ENCODE measurements at places on chromosomes 7 and 10.

DNA sequence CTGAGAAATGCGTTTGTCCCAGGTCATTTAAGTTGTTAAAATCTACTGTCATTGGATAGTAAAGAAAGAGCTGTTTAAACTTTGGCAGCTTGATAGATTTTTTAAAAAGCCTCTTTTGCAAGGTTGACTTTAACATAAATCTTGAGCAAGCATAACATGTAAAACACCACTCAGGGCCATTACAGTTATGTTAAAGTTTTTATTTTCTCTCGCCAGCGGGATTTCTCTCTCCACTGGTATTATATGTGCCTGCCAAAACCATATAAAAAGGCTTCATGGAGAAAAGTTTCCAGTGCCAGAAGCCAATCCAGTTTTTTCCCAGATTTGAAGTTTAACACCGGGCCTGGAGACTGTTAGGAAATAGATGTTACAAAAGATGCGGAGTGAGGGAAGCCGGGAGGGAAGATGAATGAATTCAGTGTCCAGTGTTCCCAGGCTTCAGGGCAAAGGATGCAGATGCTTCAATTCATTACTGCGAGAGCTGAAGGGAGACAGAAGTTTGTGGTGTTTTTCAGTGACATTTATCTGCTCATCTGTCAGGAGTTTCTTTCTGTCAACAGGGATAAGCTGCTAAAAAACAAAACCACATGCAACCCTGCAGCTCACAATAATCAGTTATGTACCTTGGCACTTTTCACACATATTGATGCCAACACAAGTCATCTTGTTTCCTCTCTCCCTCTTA lies 155.5 kb downstream of the SPAG6 start:
- no peak for DNase-seq

- DNase-seq = no peak
Measured at GRCh38 chr10:99466632-99467223, 36.3 kb upstream of the GOT1 start.

DNA sequence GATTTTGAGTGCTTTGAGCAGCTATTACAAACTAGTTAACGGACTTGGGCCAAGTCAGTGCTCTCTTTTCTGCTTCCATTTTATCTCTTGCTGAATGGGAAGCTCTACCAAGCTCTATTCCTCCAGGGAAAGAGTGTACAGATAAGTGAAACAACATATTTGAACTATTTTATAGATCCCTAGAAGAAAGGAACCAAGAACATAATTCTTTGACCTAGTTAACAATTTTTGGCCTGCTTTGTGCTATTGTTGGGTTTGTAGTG lies 244.8 kb downstream of the PRKG1 start:
- DNase-seq = no peak

- DNase-seq = no peak
Measured at GRCh38 chr7:93964813-93965212, 39.3 kb downstream of the BET1 start.

DNA sequence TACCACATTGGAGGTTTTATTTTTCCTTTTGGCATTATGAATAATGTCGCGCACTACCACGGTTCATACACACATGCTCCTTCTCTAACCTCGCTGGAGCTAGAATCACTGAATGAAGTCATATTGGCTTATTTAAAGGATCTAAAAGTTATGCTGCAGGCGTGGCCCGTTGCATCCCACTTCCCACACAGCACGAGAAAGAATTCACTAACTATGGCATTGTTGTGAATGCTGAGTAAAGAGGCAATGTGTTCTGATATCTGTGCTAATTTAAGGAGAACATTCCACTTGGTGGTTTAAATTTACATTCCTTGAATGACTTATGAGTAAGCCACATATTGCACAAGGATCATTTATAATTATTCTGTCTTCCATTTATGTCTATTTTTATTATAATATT lies 20.7 kb downstream of the TCERG1L start:
- DNase-seq = no peak

DNA sequence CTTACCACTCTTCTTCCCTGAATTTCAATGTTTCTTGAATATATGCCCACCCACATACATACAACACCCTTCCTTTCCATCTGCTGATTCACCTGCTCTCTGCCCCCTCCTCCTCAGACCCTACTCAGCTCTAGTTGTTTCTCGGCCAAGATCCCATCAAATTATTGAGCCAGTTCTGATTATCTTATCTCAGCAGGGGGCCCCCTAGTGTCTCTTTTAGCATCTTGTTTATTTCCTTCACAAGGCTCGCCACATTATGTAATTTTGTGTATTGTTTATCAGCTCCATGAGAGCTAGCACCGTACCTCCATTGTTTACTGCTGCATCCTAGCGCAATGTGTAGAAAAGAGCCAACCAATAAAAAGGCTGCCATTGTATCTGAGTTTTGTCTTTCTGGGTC lies 71.9 kb downstream of the FAM13C start:
- DNase-seq = no peak

- no peak for DNase-seq
Measured at GRCh38 chr7:33721895-33722294, 183.4 kb upstream of the BMPER start.

DNA sequence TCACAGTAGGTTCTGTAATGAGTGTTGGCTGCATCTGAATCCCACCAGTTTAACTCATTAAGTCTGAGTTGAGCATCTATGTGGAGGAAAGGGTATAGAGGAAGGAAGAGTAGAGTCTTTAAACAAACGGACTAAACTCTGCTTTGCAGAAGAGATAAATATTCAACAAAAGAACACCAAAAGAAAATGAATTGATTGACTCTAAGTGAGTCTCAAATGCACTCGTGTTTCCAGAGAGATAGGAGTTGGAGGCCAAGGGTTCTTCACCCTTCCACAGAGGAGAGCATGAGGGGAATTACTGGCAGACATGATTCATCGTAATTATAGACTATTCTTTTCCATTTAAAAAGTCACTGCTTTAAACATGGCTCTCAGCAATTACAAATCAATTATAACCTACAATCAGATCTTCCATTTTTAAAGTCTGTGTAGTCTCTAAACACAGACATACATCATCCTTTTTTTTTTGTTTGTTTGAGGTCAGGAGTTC lies 56.3 kb downstream of the PLPP4 start:
- DNase-seq = no peak

DNA sequence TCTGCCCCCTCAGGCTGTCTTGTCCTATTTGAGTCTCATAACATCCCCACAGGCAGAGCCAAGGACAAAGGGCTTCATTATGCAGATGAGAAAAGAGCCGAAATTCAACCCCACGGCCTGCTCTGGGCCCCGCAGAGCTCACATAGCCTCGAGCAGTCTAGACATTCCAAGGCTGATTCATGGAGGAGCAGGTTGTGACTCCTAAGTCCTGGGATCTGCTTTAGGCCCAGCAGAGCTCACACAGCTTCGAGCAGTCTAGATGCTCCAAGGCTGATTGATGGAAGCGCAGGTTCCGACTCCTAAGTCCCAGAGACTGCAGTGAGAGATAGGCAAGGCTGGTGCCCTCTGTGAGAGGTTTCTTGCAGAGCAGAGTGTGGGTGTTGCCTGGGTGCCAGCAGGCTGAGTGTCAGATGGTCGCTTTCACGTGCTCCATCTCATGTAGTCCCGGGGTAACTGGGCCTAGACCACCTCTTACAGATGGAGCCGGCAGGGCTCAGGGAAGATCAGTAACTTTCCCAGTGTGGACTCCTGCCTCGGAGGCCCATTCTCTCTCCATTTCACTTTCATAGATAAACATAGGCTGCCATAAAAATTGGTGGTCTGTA lies 436.1 kb upstream of the FOXK1 start:
- no peak for DNase-seq

GRCh38 chr10:111551001-111551400 lies 474.2 kb downstream of the ADRA2A start:
- no peak for DNase-seq

- no peak for DNase-seq
Measured at GRCh38 chr10:79038841-79039201, 29.9 kb upstream of the ZMIZ1 start.

DNA sequence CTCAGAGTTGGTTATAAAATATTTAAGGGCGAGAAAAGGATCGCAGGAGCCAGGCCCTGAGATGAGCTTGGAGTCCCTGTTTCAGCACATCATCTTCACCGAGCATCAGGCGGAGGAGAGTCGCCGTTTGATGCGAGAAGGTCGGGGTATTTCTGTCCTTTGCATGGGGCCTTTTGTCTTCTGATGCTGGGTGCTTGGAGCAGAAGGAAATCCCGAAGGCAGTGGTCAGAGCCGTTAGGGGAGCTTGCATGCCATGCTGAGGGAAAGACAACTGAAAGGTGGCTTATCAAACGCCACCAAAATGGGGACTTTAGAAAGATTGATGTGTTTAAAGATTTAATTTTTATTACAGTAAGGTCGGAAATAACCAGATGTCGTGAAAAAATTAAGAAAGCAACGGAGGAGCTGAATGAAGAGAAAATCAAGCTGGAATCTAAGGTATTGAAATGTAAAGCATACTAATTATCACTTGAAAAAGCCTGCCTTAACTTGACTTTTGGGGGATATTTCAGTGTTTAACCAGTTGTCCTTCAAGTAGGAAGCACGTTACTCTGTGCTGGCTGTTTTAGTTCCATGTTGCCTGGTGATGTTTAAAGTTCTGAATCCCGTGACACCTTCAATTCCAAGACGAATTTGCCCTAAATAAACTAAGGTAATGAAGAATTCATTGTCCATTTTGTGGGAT lies 845 bp downstream of the CCDC172 start:
- no peak for DNase-seq

DNA sequence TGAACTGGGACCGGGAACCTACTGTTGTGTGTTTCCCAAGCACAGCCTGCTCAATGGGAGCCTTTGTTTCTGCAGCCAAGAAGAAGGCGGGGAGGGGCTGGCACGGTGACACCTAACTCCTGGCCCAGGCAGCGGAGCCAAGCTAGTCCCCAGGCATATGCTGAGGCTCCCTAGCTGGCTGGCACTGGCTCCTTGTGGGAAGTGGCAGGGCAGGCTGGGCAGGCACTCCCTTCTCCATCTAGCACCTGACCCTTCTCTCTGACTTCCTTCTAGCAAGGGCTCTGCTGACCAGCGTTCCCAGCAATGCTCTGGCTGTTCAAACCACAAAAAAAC lies 325.0 kb downstream of the PLXNA4 start:
- no peak for DNase-seq

DNA sequence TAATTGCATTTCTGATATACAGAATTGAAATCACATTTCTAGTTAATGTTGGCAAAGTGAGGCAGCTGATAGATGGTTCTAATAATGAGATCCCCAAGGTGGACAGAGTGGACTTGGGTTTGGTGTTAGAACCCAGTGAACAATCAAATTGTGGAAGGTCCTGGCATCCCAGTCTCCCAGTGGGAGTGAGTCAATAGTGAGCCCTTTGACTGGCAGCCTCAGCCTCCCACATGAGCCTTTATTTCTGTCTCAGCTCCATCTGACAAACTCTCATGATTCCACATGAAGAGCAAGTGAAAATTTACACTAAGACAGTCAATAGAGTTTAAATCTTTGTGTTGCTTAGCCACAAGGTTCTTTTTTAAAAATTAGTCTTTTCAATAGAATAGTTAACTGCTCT lies 56.7 kb upstream of the MYO3A start:
- DNase-seq = no peak

GRCh38 chr10:129241461-129241860 lies 225.6 kb upstream of the MGMT start:
- DNase-seq = no peak

DNA sequence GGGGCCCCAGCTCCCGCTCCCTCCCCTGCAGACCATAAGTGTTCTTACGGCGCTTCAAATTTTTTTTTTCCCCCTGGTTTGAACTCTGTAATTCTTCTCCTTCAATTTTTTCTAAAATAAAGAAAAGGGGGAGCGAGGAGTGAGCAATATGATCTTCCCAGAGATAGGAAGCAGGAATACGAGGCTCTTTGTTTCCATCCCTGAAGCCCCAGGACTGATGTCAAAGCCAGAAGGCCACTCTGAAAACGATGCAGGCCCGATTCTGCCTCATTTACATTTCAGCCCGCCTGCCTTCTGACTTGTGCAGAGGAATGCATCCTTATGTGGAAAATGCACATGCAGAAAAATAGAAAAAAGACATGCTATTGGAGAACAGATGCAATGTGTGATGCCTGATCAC lies 401.5 kb upstream of the MKI67 start:
- DNase-seq = no peak

GRCh38 chr7:105257338-105257737 lies 131.4 kb downstream of the SRPK2 start:
- DNase-seq = no peak

GRCh38 chr10:101139421-101139911 lies 8.4 kb downstream of the TLX1 start:
- no peak for DNase-seq

- DNase-seq = no peak
Measured at GRCh38 chr10:59741583-59741982, 11.7 kb downstream of the MRLN start.

DNA sequence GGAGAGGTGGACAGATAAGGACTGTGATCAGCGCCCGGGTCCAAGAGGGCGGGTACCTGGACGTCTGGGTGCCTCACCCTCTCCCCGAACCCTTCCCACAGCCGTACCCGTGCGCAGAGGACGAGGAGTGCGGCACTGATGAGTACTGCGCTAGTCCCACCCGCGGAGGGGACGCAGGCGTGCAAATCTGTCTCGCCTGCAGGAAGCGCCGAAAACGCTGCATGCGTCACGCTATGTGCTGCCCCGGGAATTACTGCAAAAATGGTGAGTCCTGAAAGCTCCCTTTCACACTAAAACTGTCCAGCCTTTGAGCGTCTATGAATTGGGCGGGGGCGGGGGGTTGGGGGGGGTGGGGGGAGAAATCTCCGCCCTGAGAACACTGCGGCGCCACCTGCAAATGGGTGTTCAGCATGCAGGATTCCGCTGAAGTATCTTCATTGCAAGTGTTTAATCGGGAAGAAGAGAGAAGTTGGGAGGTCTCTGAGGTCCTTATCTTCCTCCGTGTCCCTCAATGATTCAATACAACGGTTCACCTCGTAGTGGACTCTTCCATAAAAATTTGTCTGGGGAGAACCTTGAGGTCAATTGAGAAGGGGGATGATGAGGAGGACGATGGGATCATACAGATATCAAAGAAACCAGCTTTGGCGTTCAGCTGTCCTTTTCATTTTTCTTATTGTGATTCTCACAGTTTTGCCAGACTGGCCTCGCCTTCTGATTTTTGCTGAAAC lies 906 bp downstream of the DKK1 start:
- no peak for DNase-seq

GRCh38 chr10:43930243-43930642 lies 281.6 kb upstream of the ZNF32 start:
- DNase-seq = no peak

DNA sequence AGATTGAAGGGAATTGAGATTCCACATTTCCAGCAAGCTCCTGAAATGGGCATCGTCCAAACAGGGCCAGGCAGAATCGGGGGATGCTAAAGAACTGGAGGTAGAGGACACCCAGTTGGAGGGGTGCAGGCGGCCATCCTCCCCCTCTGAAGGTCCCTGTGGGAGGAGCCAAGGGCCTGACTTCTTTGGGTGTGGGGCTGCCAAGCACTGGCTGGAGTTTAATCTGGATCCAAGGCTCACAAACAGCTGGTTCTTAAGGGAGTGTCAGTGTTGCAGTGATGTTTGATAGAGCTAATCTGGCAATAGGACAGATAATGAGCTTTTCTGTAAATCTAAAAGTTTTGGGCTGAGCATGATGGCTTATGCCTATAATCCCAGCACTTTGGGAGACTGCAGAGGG lies 20.8 kb downstream of the TSPAN14 start:
- no peak for DNase-seq

All from BE2C (cell line).